ENCODE measurements at places on chromosomes 1 and 21. TPM values are rescaled to one million over a fixed set of nuclear protein-coding genes. Genes with fewer than 3 reads are reported as not detected.

GRCh38 chr1:32040711-32041110 lies 27.0 kb downstream of the KHDRBS1 start:
- no peak for DNase-seq

GRCh38 chr21:26388731-26389231 lies 184.3 kb downstream of the CYYR1 start:
- no peak for DNase-seq

PTGFRN gene
- total RNA-seq = 1.8 TPM

- DNase-seq = peak; percentile 82
These were observed 15.3 kb downstream of the CD2 start for GRCh38 chr1:116769561-116769977.

DNA sequence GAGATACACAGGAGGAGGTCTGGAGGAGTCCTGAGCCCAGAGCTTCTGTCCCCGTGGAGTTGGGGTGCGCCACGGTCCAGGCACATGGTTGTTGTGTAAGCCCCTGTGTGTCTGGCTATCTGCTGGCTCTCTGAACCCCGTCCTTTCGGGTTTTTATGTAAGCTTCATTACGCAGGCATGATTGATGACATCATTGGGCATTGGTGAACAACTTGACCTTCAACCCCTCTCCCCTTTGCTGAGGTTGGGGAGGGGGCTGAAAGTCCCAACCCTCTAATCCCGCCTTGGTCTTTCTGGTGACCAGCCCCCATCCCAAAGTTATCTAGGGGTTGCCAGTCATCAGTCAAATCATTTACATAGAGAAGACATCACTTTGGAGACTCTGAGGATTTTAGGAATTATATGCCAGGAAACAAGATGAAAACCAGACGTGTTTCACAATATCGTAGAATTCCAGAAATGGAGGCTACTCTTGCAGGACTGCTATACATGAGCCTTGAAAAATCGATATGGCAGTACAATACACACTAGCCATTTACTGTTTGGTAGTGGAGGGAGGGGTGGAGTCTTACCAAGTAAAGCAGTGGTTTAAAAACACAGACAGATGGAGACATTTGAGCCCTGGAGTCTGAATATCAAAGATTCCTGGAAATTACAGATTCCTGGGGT lies 69.8 kb upstream of the SCAF4 start:
- no peak for DNase-seq

GRCh38 chr21:35738347-35738961 lies 321.9 kb downstream of the SETD4 start:
- no peak for DNase-seq

ELAPOR1 gene
- 4.1 TPM for total RNA-seq

PKP1 gene
- not detected for total RNA-seq

LAD1 gene
- total RNA-seq = not detected

DNA sequence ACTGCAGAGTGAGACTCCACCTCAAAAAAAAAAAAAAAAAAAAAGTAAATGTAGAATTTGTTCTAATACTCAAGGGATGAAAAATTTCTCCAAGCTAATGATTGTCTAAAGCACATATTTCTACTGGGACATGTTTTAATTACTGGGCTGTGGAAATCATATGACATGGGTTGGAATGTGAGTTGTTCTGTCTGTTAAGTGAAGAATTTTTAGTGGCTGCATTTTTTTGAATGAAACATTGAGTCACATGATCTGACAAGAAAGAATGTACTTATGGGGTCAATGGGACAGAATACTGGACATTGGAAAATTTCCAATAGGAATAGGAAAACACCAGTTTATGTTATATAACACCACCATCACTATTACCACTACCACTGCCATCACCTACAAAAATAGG lies 123.8 kb upstream of the IVNS1ABP start:
- DNase-seq = no peak

AK5 gene
- total RNA-seq = 0.65 TPM

- DNase-seq = no peak
These were observed 43.6 kb upstream of the GRHL3 start for GRCh38 chr1:24275510-24275909.

- DNase-seq = peak; percentile 51
These were observed 2.1 kb downstream of the TTC22 start for GRCh38 chr1:54798769-54799641.

- DNase-seq = no peak
These were observed 26.2 kb upstream of the LYST start for GRCh38 chr1:235892734-235893413.

- peak; percentile 50 for DNase-seq
These were observed 21.5 kb downstream of the RAP1GAP start for GRCh38 chr1:21647431-21648351.

CRNN gene
- total RNA-seq = not detected

Measured in activated CD4-positive, alpha-beta memory T cell treated with anti-CD3 and anti-CD28 coated beads, Interleukin-2, amount 10 ng/mL, durations not matched to agents 7 days and 5 days (primary cell).